Trophoblast cell (in vitro differentiated cells and primary cell): ENCODE measurements at places on chromosomes 4 and X.

GRCh38 chr4:156556336-156556735 is 415.3 kb downstream of the PDGFC start:
- no peak for DNase-seq

GRCh38 chr4:37795581-37796195 is 30.8 kb upstream of the PGM2 start:
- DNase-seq = no peak

DNA sequence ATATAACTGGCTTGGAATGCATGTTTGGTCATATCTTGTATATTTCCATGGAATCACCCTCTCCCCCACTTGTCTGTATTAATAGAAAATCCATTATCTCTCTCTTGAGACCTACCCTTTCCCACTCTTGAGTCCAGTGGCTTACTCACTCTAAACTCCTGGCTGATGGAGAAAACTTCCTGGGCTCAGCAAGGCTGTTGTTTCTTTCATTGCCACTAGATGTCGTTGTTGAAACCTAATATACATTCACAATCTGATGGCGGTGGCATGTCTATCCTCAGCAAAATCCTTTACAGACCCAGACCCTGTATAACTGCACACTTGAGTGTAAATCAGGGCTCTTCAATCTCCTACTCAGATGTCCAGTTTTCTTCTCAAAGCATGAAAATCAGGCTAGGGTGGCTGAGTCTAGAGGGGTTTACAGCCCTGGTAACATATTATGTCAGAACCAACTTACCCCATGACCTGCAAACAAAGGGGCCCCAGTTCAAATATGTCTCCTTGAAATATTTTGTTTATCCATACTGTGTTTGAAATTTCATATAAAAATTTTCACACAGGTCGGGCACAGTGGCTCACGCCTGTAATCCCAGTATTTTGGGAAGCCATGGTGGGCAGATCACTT is 70.0 kb upstream of the FAM241A start:
- peak; percentile 49 for DNase-seq

- DNase-seq = no peak
Observed at GRCh38 chrX:138648568-138648967, 62.9 kb downstream of the FGF13 start.

DNA sequence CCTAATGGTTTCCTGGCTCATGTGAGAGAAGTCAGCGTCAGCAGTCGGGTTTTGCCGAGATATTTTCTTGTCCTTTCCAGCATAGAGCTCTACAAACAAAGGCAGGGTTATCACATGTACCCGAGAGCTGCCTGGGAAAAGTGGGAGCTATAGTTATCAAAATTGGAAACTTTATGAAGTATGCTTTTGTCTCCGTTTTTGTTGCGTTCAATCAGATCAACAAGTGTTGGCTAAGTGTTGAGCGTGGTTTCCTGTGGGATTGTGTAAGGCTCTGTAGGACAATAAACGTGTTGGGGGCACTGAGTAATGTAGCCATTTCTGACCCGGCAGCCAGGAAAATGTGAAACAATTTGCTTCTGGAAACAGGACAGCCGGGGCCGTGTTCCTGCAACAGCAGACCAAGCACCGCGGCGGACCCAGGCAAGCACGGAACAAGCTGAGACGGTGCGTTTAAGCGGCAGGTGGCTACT is at the start of gene BMX:
BMX (plus strand) TSS at position 311 of the 470 bp plus-strand sequence. CDS start 7,547 bp downstream, outside the sequence.
- no peak for DNase-seq

DNA sequence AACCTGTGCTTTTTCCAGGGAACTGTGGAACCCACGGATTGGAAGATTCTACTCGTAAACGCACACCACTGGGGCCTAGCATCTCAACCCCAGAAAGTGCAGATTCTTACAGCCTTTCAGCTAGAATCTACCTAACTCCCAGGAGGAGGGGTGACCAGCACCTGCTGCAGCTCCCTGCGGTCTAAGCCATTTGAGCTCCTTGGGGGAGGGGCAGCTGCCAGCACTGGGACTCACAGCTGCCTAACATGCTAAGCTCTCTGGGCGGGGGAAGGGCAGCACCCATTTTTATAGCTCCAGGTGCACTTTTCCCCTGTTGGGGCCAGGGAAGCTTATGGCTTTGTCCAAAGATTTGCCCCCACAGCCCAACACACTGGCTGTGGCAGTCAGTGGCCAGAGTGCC is 595.7 kb upstream of the EPHA5 start:
- DNase-seq = no peak

DNA sequence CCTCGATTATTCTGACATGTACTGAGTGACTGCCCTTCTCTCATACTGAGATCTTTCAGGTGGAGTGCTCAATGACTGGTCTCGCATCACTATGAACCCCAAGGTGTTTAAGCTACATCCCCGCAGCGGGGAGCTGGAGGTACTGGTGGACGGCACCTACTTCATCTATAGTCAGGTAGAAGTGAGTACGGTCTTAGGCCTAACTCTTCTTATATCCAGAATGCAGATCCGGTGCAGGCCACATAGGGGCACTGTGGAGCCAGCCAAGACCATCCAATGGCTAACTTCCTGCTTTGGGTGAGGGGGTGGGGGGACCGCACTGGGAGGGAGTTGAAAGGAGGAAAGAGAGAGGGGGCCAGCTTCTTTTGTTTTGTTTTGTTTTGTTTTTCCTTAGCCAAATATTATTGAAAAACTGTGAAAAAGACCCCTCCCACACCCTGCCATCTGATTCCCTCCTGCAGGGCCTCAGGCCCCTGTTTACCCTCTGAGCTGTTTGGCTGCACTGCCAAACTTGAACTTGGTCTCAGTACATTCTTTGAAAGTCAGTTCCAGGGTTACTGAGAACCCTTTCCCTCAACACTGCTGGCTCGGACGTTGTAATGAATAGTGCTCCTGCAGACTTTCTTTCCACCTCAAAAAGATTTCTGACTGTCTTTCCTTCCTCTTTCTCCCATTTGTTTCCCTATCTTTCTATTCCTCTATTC is 16.2 kb downstream of the AWAT2 start:
- DNase-seq = no peak

GRCh38 chr4:7632341-7632740 is 197.6 kb upstream of the PSAPL1 start:
- DNase-seq = no peak

DNA sequence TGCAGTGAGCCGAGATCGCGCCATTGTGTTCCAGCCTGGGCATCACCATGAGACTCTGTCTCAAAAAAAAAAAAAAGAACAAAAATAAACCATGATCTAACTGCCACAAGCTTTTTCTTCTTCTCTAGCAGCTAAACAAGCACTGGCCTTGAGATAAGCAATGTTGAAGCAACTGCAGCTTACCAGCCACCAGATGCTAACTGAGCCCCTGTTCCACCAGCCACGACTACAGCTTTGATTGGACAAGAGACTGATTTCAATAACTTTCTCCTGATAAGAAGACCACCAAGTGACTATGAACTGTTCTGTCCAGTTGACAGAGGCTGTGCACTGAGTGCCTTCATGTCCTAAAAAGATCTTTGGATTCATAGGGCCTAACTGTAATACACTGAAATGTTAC is 58.5 kb downstream of the DCTD start:
- DNase-seq = no peak

- no peak for DNase-seq
Observed at GRCh38 chr4:23458054-23458453, 431.8 kb downstream of the PPARGC1A start.

- DNase-seq = no peak
Observed at GRCh38 chr4:71231129-71232055, 107.4 kb upstream of the SLC4A4 start.

DNA sequence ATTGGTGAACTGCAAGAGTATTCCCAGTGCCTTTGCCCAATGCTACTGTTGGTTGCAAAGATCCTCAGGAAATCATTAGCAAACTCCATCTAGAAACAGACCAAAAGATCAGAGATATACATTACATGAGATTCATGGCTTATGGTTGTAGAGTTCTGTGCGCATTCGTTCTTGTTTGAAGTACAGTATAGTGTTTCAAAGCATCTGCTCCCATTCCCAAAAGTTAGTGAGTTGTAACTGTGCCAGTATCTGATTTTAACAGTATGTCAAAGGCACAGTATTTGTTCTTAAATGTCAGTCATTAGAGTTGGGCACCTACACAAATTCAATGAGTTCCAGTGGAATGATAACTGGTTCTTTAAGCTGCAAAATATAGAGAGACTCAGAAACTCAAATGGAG is 314.7 kb upstream of the ATOH1 start:
- no peak for DNase-seq

GRCh38 chr4:183906739-183907651 is 1.9 kb downstream of the STOX2 start:
- DNase-seq = peak; percentile 19

GRCh38 chr4:176534566-176534965 is 214.8 kb downstream of the SPCS3 start:
- no peak for DNase-seq

DNA sequence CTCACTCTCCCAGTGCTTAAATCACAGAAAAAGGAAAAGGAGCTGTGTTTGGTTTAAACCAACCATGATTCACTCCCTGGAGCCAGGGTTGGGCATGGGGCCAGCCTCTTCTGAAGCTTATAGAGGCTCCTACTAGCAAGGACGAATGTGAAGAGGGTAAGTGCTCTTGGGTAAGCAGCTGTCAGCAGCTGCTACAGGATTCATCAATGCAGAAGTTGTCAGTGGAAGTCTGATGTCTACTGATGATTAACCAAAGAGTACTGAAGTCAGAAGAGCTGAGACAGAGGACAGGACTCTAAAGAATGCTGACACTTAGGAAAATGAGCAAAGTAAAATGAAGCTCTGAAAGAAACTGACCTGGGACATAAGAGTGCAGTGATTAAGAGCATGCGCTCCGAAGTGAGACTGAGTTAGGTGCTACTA is 32.7 kb upstream of the JADE1 start:
- DNase-seq = peak; percentile 87

- DNase-seq = peak; percentile 4
Observed at GRCh38 chr4:88522702-88523324, 763 bp downstream of the PYURF start.

DNA sequence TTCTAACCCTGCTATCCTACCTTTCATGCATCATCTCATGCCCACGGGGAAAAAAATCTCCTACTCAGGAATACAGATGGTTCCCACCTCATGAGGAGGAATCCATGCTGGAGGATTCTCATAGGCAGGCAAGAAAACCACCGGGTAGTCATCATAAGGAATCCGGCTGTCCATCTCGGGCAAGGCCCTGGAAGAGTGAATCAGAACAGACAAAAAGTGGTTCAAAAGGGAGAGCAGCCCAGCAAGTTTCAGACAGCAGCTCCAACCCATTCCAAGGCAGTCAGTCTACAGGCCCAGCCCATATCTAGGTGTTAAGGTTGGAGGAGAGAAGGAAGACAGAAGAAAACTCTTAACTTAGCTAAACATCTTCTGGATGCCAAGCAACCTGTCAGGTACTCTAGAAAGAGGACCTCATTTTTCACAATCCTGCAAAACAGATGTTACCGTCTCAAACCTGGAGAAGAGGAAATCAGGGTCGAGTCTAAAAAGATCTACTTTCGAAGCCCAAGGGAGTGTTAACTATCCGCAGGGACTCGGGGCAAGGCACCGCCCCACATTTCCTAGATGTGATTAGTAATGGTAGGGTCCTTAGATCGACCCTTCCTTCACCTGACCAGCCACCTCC is 447 bp downstream of the PDZD11 start:
- DNase-seq = peak; percentile 1

DNA sequence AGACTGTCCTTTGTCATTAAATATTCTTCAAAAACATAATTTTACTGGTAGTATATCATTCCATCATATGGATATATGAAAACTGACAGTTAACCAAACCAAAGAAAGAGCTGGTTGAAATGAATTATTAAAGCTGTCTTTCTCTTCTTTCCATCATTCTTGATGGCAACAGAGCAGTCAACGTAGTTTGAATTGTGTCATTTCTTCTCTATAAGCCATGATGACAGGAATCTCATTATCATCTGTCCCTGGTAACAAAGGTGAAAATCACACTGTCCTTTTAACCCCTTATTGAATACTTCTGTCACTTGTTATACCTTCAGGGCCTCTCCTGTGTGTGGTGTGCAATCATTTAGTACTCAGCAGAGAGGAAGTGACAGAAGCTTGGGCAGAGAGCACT is 197.0 kb upstream of the SLITRK2 start:
- DNase-seq = no peak

DNA sequence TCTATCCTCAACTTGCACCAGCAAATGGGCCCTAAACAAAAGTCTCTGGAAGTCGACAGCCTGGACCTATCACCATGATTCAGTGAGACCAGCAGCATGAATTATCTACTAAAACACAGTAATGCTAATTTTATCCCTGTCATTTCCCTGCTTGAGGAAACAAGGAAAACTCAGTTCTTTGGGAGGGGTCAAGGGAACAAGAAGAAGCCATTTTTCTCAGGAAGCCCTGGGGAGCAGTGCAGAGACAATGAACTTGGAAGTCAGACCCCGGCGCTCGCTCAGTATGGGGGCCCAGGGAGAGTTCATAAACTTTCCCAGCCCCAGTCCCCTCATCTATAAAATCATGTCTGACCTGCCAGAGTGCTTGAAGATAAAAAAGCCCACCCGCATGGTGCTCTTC is 50.4 kb downstream of the DCTD start:
- no peak for DNase-seq

DNA sequence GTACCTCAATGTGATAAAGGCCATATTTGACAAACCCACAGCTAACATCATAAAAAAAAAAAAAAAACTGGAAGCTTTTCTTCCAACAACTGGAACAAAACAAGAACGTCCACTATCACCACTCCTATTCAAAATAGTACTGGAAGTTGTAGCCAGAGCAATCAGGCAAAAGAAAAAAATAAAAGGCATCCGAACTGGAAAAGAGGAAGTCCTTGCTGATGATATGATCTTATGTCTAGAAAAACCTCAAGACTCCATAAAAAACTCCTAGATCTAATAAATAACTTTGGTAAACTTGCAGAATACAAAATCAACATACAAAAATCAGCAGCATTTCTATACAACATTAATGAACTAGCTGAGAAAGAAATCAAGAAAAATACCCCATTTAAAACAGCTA is 134.3 kb downstream of the TEX11 start:
- DNase-seq = no peak

GRCh38 chr4:89331686-89332544 is 24.3 kb upstream of the GPRIN3 start:
- no peak for DNase-seq

DNA sequence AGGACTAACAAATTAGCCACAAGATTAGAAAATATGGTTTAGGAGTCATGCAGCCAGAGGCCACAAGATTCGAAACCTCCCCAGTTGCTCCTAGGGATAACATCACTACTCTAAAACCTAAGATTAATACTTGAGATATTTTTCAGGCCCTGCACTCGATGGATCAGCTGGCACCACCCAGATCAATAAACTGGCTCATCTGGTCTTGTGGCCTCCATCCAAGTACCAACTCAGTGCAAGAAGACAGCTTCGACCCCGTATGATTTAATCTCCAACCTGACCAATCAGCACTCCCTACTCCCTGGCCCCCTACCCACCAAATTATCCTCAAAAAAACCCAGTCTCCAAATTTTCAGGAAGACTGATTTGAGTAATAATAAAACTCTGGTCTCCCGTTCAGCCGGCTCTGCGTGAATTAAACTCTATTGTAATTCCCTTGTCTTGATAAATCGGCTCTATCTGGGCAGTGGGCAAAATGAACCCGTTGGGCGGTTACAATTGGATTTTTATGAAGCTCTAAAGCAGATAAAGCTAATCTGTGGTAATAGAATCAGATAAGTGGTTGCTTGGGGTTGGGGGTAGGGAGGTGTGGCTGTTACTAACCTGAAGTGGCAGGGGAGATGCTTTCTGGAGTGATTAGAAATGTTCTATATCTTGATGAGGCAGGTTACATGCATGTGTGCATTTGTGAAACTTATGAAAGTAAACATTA is 91.8 kb upstream of the ATXN3L start:
- no peak for DNase-seq

GRCh38 chr4:186642530-186642929 is 81.1 kb downstream of the FAT1 start:
- DNase-seq = peak; percentile 52
